Activated CD8-positive, alpha-beta T cell treated with anti-CD3 and anti-CD28 coated beads for 36 hours (primary cell): ENCODE measurements at places on chromosomes 7 and 10. TPM values are rescaled to one million over a fixed set of nuclear protein-coding genes. Genes with fewer than 3 reads are reported as not detected.

DNA sequence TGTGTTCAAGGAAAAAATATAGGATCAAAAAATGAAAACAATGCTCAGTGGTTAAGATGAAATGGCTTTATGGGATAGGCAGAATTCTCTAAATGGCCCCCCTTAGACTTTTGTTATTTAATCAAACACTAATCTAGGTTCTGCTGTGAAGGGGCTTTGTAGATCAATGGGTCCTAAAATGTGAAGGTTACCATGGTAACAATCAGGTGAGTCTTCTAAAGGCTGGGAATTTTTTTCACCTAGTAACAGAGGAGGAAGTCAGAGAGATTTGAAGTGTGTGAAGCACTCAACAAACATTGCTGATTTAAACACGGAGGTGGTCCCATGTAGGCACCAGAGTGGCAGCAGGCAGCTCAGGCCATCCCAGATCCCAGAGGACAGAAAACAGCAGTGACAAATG, 11.1 kb downstream of the OR2A14 start:
- no peak overlapping the region for H3K27ac ChIP-seq
- no peaks in the 10 kb centered on the region for H3K36me3 ChIP-seq
- H3K4me3 ChIP-seq: no peak overlapping the region

The GPR26 gene
- not detected for total RNA-seq

The CPA2 gene
- total RNA-seq: not detected

The APBB1IP gene
- total RNA-seq: 64.8 TPM
